ENCODE measurements at places on chromosomes 7 and 10. TPM values are rescaled to one million over a fixed set of nuclear protein-coding genes. Genes with fewer than 3 reads are reported as not detected.

- DNase-seq, result no peak
These were observed 56.2 kb downstream of the GLI3 start for GRCh38 chr7:42180806-42181205.

SLC4A2 gene
- total RNA-seq, result 662 TPM

- no peak for DNase-seq
These were observed 10.3 kb upstream of the TSPAN13 start for GRCh38 chr7:16743236-16743635.

GRCh38 chr10:19252531-19252930 is 203.9 kb downstream of the MALRD1 start:
- no peak for DNase-seq

DNA sequence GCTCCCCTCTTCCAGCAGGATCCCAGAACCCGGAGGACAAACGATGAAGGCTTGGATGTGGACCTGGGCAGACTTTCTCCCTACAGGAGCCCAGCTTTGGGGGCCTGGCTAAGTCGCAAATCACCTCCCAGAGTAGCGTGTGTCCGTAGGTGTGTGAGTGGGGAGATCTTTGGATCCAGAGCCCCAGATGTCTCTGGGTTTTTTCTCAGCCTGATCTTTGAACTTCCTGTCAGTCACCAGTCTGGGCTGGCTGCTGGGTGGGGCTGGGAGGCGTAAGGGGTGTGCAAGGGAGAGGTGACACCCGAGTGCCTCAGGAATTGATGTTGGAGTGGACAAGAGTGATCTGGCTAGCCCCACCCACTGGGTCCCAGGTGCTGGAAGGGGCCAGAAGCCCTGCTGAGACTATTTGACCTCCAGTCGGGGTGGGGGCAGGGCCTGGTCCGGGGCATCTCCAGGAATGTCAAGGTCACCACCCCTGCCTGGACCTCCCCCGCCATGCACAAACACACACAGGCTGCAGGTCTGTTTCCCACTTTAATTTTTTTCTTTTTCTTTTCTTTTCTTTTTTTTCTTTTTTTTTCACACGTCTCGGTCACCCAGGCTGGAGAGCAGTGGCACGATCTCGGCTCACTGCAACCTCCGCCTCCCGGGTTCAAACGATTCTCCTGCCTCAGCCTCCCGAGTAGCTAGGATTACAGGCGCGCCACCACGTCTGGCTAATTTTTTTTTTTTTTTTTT is at the start of gene MOGAT3:
Gene MOGAT3, minus strand, starts transcription at position 175 of the 738 bp plus-strand sequence. CDS start 182 bp downstream, outside the sequence.
- DNase-seq, result no peak

DNA sequence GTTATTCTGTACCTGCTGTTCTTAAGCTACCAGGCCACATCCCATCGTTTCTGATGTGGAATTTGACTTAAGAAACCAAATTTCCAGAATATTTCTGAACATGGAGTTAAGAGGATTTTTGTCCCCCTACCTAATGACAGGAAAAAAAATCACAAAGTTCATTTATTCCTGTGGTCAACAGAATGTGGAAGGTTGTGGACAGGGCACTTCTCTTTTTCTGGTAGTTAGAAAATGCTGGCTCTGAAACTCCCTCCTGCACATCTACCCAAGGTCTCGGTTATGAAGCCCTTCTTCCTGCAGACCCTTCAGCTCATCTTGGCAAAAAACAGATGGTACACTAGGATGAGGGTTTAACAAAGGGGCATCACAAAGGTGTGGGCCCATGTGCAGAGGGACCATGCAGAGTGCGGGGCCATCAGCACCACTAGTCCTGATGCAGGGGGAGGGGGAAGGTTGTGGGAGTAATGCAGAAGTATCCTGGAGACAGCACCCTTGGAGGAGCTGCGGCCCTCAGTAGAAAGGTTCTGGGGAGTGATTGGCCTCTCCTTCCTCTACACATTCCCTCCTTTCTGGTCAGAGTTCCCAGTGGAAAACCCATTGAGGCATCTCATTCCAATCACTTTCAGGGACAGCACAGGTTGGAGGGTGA is 9.8 kb downstream of the ALOX5 start:
- DNase-seq, result no peak

RAMP3 gene
- not detected for total RNA-seq
